IMR-90 (cell line): ENCODE measurements at places on chromosomes 4 and X. TPM values are rescaled to one million over a fixed set of nuclear protein-coding genes. Genes with fewer than 3 reads are reported as not detected.

- DNase-seq: no peak
Observed at GRCh38 chr4:174397366-174398155, 113.8 kb downstream of the CEP44 start.

DNA sequence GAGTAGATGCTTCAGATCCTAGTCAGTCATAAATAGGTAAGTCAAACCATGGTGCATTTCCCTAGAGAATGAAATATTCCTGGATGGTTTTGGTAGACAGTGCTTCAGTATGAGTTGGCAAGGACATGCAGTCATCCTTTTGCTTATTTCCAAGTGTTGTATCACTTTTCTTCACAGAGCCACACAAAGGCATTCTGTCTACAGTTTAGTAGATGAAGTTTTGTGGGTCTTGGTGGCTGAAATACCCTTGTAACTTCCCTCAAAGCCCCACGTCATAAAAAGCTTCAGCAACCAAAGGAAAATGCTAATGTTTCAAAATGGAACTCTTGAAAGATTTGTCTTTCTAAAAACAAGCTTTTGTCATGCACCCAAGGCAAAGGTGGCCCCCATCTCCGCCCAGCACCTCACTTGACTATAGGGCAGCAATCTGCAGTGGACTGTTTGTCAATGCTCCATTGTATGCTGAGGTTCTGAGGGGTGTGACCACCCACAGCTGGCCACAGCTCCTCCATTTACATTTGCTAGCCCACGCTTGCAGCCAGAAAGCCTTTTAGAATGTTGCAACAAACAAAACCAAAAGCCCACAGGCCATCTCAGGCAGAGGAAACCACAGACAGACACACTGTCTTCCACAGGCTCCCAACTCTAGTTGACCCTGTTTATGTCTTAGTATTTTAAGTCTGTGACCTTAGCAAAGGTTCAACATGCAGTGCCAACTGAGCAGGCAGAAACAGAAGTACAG is 87.1 kb upstream of the FAM9C start:
- DNase-seq: no peak

DNA sequence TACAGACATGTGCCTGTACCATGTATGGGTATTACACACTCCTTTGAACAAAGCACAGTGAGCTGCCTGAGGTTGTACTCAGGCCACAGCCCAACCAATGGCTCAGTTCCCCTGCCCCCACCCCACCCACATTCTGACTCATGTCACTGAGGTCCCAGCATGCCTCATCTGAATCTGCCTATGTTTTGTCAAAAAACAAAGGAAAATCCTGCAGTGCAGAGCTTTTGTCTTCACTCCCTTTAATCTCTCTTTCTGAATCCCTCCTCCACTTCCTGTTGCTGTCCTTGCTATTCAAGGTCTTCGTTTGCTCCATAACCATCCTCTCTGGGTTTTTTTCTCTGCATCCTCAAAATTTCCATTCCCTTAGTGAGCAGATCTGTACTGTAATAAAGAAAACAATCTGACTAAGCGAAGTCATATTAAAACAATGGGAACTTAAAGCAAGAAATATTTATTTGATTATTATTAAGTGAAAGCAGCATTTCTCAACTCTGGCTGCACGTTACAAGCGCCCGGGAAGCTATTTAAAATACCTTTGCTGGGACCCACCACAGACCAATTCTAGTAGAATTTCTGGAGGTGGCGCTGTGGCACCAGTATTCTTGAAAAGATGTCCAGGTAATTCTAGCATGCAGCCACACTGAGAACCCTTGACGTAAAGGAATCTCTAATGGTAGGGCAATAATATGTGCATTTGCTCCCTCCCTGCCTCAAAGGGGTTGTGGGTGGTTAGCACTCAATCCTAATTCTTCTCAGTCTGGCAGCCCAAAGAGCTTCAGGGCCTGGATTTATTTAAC is 8.7 kb downstream of the GUCY2F start:
- peak; percentile 31 for DNase-seq

DNA sequence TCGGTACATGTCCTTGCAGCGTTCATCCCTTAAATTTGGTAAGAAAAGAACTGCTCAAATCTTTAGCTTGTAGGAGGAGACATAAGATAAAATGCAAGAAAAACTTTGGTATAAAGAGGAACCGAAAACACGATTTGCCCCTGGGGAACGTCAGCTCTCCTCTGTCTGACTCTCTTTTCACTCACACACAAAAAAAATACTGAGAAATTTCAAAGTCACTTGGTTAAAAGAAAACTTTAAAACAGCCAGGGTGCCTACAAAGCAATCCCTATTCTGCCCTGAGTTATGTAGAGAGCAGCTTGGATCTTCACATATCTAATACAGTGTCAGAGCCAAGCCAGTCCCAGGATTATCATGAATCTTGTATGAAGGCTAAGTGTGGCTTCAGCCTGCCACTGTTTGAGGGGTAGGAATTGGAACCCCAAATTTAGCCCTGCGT is 248.5 kb upstream of the CXXC4 start:
- DNase-seq: no peak

GRCh38 chr4:160848901-160849760 is 1314.7 kb downstream of the FSTL5 start:
- no peak for DNase-seq

- DNase-seq: no peak
Observed at GRCh38 chr4:100842856-100843255, 325.0 kb upstream of the EMCN start.

DNA sequence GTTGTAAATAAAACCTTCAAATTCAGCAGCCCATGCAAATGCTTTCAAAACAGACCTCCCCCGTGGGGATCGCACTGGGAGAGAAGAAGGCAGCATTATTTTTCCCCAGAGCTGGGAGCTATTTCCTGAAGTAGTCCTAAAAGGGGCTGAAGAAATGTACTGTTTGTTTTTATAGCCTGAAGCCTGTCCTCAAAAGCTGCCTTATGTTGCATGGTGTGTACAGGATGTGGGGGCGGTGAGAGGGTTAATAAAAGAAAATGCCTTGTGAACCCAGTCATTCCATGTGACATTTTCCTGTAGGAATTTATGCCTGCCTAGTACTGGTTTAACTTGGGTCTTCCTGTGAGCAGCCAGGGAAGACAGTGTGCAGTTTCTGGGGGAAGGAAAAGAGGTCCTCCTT is 144.1 kb downstream of the SOWAHB start:
- DNase-seq: peak; percentile 98

DNA sequence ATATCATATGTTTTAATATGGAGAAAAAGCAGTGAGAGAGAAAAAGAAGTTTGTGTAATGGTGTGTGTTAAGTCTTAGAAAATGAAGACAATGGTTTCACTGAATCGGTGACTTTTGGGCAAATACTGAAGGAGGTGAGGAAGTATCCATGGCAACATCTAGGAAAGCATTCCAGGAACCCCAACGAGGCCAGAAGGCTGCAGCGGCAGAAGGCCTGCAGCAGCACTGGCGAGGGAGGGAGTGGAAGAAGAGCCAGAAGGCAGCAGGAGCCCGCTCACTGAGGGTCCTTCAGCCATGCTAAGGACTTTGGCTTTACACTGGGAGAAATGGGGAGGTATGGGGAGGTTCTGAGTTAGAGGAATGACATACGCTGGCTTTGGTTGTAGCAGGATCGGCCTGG is 26.8 kb downstream of the COQ2 start:
- DNase-seq: no peak

- no peak for DNase-seq
Observed at GRCh38 chrX:13158911-13159310, 114.5 kb upstream of the FAM9C start.

- peak; percentile 16 for DNase-seq
Observed at GRCh38 chrX:3962511-3963311, 249.3 kb upstream of the PRKX start.

GRCh38 chrX:72604112-72604511 is 31.5 kb upstream of the HDAC8 start:
- DNase-seq: no peak

DNA sequence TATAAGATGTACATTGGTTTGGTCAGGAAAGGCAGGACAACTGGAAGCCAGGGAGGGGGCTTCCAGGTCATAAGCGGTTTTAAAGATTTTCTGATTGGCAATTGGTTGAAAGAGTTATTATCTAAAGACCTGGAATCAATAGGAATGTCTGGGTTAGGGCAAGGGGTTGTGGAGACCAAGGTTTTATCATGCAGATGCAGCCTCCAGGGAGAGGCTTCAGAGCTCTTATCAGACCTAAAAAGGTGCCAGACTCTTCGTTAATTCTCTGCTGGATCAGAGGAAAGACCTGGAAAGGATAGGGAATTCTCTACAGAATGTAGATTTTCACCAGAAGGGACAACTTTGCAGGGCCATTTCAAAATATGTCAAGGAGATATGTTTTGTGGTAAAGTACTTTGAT is 62.8 kb downstream of the BEX3 start:
- DNase-seq: no peak

The CEP135 gene
- 3.2 and 6.4 TPM in 2 replicates for total RNA-seq

The FRMPD3 gene
- under 0.01 TPM in 2 replicates for total RNA-seq

The BEX1 gene
- total RNA-seq: 0.18 TPM in 1 of 2 replicates, not detected in the other

The GLUD2 gene
- total RNA-seq: 1.4 and 1.6 TPM in 2 replicates
